Activated naive CD8-positive, alpha-beta T cell treated with anti-CD3 and anti-CD28 coated beads, Interleukin-2, amount 50 U/mL, for 16 hours (primary cell): ENCODE measurements at places on chromosomes 4 and X.

DNA sequence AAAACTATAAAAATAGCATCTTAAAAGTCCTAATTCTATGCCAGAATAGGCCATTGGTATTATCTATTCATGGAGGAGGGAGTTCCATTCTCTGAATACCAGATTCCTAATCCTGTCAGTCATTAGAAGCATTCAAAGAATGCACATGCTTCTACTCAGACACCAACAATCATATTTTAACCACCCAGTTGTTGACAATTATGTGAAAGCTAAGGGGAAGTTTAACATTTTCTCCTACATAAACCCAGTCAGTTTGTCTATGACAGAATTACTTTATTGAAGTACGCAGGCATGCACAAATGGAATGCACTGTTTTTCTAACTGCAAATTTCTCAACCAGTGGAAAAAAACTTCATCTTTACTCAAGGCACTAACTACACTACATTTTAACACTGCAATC, 69.6 kb upstream of the MTNR1A start:
- DNase-seq = no peak

DNA sequence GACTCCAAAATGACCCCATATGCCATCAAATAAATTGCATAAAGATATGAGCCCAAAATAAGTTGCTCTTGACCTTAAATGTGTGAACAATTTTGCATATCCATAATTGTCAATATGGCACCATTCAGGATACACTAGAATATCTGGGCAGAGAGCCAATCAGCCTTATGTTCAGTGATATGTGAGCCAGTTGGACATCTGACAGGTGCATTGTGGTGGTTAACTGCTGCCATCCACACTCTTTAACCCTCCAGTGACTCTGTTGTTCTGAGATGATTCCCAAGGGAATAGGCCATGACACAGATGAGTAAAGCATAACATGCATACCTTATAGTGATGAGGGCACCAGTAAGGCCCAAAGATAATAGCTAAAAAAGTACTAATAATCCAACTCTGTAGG, 500.1 kb downstream of the PCDH18 start:
- DNase-seq = no peak

DNA sequence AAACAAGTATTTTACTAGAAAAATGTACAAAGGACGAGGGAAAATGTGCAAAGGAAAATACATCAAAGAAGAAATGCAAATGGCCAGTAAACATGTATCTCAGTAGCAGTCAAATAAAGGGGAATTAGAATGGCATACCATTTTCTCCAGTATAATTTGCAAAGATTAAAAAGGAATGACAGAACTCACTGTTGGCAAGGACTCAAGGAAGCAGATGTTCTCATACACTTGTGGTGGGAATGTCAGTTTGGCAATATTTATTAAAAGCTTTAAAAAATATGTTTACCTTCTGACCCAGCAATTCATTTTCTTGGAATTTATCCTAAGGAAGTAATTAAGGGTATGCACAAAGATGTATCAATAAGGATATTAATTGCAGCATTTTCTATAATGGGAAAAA, 7.6 kb downstream of the CLCN5 start:
- DNase-seq = no peak

DNA sequence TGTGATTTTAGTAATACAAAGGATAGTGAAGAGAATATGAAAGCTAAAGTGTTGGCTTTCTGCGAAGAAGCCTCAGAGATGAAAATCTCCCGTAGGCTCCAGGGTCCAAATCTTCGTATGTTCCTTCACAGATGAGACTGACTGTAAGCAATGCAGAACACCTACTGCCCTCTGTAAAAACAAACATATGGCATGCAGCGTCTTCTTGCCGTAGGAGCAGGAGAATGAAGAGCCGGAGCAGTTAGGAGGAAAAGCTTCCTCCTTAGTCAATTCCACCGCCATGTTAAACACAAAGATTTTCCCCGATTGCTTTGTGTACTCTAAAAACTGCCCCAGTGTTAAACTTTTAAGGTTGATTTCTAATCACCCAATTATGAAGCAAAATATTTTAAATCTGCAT, 22.5 kb downstream of the RWDD4 start:
- DNase-seq = no peak

GRCh38 chr4:99927566-99927965, 18.9 kb downstream of the DNAJB14 start:
- no peak for DNase-seq

GRCh38 chr4:38141808-38142500, 181.8 kb downstream of the PTTG2 start:
- DNase-seq = no peak

DNA sequence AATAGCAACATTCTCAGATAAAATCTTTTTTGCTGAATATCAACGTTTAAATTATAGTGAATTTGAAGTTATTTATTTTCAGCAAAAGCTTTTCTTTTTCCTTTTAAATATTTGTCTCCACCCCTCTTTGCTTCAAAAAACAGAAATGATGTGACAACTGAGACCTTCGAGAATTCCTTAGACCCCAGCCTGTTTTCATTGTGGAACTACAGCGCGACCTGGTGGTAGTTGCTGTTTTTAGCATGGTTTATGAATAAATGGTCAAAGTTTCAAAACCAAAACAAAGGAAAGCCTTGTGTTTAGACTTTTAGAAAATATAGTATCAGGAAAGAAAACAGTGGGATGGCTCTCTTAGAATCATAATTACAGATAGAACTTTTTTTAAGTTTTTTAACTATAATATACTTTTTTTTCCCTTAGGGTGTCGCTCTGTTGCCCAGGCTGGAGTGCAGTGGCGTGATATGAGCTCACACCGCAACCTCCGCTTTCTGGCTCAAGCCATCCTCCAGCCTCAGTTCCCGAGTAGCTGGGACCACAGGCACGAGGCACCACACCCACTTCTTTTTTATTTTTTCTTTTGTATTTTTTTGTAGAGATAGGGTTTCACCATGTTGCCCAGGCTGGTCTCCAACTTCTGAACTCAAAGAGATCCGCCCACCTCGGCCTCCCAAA, 26.8 kb upstream of the TMEM184C start:
- no peak for DNase-seq

- DNase-seq = no peak
Observed at GRCh38 chr4:184413261-184414046, 60.9 kb downstream of the IRF2 start.

DNA sequence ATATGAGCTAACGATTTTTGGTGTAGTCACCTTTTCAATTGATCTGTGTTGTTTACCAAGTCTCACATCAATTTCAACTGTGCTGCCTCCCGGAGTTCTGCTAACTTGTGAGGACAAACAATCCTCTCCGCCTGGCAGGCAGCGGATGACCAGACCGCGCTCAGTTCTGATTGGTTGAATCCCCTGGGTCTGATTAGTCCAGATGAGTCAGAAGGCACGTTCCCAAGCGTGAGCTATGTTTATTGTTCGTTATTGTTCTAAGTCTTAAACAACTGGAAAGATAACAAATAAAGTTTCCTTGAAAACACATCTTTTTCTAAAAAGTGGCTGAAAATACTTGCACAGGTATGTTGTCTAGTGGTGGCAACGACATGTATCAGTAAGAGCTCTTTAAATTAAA, 37.9 kb upstream of the TRPC3 start:
- DNase-seq = no peak

GRCh38 chr4:123235431-123235830, 161.2 kb upstream of the SPRY1 start:
- no peak for DNase-seq

GRCh38 chr4:139014371-139015268, 961 bp upstream of the NOCT start:
- no peak for DNase-seq

- no peak for DNase-seq
Observed at GRCh38 chrX:113212052-113212451, 371.4 kb upstream of the AMOT start.

GRCh38 chrX:131821945-131822622, 201.0 kb upstream of the STK26 start:
- no peak for DNase-seq

DNA sequence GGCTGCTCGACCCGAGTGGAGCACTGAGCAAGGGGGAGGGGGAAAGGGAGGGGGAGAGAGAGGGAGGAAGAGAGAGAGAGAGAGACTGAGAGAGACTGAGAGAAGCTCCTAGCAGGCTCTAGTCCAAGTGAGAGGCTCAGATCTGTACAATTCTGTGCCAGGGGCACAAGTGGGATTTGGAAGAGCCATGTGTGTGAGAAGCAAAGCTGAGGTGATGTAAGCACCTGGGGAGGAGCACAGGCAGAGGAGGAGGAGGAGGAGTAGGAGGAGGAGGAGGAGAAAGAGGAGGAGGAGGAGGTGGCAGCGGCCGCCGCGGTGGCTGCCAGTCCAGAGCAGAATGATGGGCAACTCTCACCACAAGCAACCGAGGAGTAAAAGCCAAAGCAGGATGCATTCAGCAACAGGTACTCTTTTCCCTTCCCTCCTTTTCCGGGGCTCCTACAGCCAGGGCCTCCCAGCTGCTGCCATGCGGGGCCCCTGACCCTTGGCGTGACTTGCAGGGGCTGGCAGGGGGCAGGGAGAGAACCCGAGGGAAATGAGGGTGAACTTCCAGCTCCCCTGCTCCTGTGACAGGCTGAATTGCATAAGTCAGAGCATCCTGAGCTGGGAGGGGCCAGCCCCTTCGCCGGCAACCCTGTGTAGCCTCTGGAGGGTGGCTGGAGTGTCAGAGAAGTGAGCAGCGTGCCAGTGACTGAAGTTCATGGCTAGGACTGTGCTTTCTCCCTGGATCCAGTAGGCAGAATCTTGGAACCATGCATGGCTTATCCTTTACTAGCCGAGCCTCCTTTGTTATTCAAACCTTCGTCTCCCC, 62.2 kb downstream of the RTL5 start:
- no peak for DNase-seq

GRCh38 chr4:119068529-119068962, 67.1 kb upstream of the MYOZ2 start:
- DNase-seq = no peak

DNA sequence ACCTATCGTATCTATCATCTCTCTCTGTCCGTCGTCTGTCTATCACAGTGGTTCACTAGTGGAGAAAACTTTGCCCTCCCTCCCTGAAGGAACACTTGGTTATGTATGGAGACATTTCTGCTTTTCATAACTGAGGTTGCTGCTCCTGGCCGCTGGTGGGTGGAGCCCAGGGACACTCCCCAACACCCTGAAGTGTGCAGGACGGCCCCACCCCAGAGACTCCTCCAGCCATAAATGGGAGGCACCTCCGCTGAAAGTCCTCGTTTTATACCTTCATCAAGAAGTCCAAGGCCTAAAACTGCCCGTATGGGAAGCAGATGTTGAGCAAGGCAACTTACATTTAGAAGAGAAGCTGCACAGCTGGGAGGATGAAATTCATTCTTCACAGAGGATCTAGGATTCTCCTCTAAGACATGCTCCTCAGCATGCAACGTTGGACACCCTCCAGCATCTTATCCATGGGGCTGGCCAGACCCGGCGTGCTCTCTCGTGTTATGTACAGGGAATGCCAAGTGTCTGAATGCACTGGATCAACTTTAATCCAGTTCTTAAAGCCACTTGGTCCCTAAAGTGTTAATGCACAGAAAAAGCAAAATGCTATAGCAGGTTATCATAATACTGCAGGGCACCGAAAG, 43.5 kb downstream of the PRKX start:
- no peak for DNase-seq

DNA sequence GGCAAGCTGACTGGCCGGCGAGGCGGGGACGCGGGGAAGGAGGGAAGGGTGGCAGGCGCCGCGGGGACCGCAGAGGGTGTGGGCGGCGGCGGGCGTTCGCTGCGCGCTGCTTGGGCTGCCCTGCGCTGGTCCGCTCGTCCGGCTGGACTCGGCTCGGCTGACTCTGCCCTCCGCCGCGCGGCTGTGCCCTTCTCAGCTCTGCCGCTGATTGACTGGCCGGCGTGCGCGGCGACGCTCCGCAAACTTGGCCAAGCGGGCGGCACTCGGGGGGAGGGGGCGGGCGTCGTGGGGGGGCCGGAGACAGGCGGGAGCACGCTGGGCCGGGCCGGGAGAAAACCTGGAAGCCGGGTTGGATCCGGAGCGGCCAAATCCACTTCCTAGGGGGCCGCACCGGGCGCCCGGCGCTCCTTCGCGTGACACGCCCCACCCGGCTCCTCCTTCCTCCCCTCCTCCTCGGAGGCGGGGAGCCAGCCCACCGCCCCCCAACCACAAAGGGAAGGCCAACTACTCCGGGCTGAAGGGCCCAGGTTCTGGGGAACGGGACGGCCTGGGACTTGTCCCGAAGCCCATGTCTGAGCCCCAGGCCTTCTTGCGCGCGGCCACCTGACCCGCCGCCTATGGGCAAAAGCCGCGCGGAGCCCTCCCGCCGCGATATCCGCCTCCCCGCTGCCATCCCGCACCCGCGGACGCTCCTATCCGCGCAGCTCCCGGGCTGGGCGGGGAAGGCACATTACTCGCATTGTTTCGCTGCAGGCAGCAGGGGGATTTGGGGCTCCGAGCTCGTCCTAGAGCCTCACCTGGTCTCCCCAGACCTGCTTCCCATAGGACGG, at the start of gene GPC4:
TSS of gene GPC4 (minus strand) at position 214 of the 830 bp plus-strand sequence. CDS start 524 bp downstream, outside the sequence.
- DNase-seq = no peak

DNA sequence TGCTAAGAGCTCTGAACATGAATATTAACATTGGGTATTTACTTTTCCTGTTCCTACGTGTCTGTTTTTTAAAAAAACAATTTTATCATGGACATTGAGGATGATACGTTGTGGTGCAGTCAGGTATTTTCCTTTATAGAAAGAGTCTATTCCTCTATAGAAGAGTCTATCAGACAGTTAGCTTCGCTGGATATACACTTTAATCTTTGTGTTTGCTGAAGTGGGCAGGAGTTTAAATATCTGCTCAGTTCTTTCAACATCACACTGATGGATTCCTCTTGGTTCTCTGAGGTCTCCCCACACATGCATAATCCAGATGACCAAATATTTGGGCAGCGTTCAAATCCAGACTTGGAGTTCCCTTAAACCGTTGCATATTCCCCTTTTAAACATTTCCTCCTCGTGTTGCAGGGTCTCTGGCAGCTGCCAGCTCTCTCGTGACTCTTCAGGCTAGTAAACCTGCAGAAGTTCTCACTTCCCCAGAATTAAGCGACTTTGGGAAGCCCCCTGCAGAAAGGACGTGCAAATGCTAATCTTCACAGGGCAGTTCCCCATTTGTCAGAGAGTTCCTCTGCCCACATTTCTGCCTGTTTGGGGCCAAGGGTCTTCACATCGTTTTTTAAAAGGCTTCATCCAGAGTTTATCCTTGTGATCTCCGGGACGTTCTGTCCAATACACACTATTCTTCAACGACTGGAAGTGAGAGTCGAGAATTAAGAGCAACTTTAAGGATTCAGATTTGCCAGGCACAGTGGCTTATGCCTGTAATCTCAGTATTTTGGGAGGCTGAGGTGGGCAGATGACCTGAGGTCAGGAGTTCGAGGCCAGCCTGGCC, 20.5 kb upstream of the DHRSX start:
- DNase-seq = no peak

DNA sequence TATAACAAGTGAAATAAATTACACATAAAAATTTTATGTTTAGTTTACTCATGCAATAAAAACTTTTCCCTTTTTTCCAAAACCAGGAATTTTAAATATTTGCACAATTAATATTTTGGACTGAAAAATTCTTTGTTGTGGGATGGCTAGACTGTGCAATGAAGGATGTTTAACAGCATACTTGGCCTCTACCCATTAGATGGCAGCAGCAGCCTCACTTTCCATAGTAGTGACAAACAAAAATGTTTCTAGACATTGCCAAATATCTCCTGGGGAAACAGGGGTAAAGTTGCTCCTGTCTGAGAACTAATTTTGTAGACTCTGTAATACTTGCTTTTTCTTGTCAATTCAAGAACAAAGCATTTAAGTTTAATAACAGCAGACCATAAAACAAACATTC, 49.8 kb downstream of the SCLT1 start:
- no peak for DNase-seq
